ENCODE measurements at places on chromosomes 13 and 19.

GRCh38 chr19:52679598-52679997, 41.4 kb upstream of the ZNF83 start:
- no peak for DNase-seq

GRCh38 chr13:49645451-49645850, 17.1 kb downstream of the ARL11 start:
- DNase-seq = no peak

GRCh38 chr19:6730153-6730804, 7.1 kb downstream of the GPR108 start:
- peak; percentile 81 for DNase-seq

DNA sequence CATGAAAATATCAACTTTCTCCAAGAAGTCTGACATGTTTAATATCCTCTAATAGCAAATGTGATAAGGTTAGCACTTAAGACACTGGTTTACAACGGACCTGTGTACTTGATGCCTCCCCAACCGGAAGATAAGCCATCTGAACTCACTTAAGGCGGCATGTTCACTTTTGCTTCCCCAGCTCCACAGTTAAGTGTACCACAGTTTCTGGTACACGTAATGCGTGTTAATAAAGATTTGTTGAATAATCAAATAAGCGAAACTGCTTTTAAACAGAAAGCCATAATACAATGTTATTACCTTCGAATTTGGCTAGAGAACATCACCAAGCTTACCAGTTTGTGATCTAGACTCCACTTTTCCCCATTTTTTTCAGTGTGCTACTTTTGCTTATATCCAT, 1.4 kb upstream of the PAN3 start:
- DNase-seq = no peak

GRCh38 chr13:77235456-77236022, 91.4 kb downstream of the MYCBP2 start:
- no peak for DNase-seq

- DNase-seq = no peak
Observed at GRCh38 chr13:106455777-106456176, 79.7 kb downstream of the EFNB2 start.

DNA sequence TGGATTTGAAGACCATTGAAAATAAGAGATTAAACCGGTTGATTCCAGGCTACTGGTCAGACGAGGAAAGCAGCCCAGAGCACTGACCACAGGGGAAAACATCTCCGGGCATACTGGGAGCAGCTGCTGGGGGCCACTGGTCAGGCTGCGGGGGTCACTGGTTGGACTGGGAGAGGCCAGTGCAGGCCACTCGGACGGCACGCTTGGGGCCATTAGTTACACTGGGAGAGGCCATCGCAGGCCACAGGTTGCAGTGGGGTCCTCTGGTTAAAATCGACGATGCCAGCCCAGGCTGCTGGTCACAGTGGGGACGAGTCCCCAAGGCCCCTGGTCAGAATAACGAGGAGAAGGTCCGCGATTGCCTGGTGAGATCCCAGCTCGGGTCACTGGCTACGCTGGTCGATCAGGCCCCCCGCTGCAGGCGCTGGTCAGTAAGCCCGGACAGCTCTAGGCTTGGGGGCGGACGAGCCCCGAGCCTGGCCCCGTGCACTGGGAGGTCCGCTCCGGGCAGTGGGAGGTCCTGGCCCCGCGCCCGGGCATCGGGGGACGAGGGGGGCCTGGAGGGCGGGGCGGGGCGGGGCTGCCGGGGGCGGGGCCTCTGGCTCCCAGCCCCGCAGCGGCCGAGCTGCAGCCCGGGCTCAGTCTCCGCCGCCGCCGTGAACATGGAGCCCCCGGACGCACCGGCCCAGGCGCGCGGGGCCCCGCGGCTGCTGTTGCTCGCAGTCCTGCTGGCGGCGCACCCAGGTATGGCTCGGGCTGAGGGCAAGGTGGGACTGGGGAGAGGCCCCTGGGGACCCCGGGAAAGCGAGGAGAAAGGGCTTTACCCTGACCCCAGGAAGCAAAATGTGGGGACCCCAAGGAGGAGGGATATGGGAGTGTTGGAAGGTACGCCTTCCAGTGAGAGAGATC, at the start of gene BCAM:
Gene BCAM (plus strand): TSS at position 641 of the 909 bp plus-strand sequence. CDS start 22 bp downstream, at position 663.
- DNase-seq = peak; percentile 81

All from nephron progenitor cell (in vitro differentiated cells).